T follicular helper cell (primary cell): ENCODE measurements at places on chromosomes 6 and 20.

GRCh38 chr20:19112828-19113227 is 99.6 kb upstream of the SLC24A3 start:
- no peak for DNase-seq

DNA sequence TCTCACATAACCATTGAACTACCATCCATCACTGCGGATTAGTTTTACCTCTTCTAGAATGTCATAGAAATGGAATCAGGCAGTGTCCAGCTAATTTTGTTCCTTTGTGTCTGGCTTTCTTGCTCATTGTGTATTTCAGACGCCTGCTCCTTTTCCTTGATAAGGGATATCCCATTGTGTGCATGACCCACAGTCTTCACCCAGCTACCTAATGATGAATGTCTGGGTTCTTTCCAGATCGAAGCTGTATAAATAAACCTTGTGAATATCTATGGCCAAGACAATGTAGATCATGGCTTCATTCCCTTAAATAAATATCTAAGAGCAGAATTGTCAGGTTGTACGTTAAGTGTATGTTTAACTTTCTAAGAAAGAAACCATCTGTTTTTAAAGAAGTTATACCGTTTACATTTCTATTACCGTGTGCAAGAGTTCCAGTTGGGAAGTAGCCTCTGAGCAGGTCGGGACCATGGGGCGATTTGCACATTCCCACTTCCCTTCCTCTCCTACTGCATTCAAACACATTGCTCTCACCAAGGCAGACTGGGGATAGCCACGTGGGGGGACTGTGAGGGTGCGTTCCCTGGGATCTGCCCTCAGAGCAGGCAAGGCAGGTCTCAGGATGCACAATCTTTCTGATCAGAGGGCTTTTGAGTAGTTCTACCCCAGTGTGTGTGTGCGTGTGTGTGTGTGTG is 13.1 kb downstream of the CD93 start:
- DNase-seq: no peak

DNA sequence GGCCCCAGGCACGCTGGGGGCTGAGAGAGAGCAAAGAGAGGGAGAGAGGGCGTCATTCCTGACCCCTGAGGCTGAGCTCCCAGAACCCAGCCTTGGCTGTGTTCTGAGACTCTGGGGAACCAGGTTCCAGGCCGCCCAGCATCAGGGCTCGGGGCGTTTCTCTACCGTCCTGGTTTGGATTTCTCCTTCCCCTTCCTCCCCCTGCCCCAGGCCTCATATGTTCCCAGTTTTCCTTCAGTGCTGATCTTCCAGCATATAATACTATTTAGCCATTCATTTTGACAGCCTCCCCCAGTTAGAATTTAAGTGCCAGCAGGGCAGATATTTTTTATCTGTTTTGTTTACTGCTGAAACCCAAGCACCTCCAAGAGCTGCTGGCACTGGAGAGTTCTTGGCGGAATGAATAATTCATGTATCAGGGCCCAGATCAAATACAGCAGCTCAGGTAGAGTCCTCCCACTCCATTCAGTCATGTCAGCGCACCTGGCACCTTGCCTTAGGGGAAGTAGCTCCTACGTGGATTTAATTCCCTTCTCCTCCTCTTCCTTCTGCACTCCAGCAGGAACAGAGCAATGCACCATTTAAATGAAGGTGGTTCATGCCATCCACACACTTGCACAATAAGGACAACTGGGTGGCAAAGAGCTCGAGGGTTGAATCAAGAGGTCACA is 23.4 kb upstream of the FRMD1 start:
- no peak for DNase-seq

DNA sequence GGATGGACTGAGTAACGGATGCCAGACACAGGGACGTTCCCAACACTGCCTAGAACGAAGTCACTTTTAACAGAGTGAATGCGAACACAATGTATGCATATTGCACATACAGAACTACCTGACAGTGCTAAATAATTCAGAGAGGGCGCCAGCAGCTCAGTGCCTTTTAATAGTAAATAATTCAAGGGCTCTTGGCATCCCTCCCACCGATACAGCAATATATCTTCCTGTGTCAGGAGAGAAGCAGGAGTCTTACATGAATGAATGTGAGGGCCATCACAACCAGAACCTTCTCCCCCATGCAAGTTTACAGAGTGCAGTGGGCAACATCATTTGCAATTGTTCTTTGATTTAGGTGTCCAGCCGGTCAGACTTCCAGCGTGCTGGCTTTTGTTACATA is 88.4 kb upstream of the KCNG1 start:
- no peak for DNase-seq

DNA sequence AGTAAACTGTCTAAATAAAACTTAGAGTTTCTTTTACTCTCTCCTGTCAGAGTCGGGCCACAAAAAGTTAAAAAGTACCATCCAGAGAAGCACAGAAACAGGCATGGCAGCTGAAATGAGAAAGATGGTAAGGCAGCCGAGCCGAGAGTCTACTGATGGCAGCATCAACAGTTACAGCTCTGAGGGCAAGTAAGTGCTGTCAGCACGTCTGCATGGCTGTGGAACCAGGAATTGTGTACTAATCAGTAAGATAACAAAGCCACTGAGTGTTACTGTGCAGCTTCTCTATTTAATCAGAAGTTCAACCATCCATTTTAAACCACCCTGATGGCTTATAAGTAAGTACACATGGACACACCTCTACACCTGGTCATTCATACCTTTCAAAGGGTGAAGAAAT is 231.3 kb upstream of the KCNQ5 start:
- no peak for DNase-seq

DNA sequence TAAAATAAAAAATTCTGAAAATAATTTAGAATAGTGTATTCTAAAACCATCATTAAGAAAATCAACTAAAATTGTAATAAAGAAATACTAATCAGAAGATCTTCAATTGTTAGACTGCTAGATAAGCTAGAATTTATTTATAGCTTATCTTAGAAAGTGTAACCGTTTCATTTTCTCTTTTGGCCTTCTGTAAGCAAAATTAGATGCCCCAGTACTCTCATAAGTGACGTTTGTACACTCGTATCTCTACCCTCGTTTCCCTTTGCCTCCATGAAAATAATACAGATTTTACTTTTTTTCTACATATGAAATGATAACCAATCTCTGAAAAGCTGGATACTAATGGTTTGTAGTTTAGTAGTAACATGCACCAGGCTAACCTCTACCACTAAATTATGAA is 19.8 kb downstream of the DSE start:
- no peak for DNase-seq

- DNase-seq: no peak
Observed at GRCh38 chr20:8187740-8188139, 55.7 kb downstream of the PLCB1 start.

- no peak for DNase-seq
Observed at GRCh38 chr6:36563237-36563927, 16.1 kb upstream of the STK38 start.

DNA sequence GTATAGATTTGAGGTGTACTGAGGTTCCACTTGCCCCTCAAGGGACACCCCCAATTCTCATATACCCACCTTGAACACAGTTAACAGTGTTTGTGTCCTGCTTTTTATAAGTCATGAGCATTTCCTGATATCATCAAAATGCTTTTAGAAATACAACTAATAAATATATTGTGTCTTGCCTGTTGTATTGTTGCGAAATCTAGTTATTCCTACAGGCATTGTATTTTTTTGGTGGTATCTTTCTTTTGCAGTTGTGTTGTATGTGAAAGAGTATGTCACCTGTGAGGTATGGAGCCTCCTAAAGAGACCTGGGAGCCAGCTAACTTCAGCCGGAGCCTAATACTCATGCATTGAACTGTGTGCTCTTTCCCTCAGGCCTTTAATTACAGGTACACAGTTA is 40.7 kb downstream of the CDYL start:
- no peak for DNase-seq

GRCh38 chr20:59051666-59052185 is 9.1 kb upstream of the PRELID3B start:
- DNase-seq: no peak

DNA sequence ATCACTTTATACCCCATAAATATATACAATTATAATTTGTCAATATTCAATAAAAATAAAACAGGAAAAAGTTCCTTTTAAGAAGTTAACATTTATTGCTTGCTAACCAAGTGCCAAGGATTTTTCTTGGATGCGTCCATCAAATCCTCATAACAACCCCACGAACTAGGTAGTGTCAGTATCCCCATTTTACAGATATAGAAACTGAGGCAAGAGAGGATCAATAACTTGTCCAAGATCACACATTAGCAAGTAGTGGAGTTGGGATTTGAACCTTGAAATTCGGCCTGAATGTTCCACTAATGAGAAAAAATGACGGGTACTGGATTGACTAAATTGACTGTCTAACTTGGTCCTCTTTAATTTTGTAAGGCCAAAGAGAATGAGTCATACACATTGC is 5.7 kb upstream of the L3MBTL3 start:
- DNase-seq: no peak

DNA sequence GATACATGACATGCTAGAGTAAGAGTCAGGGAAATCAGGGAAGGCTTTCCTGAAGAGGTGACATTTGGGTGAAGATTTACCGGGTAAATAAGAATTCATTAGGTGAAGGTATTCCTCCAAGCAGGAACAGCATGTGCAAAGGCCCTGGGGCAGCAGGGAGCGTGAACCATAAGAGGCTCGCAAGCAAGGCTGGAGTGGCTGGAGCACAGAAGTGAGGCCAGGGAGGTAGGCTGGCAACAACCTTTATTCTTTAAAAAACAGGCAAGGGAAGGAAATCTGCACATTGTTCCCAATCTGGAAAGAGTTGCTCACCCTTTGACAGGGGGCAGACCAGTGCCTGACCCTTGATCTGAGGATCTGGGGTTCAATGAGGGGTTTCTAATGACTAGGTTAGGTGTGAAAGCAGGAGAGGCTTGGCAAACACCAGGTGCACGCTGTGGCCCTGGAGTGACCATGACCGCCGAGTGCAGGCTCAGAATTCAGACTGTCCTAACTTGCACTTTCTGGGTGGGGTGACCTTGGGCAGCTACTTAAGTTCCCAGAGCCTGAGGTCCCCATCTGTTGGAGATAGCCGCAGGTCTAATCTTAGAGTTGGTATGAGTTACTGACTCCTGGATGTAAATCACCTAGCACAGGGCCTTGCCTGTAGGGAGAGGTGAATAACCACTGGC is 1.9 kb downstream of the KIAA1755 start:
- DNase-seq: no peak

GRCh38 chr6:19895866-19896692 is 58.9 kb downstream of the ID4 start:
- DNase-seq: no peak

DNA sequence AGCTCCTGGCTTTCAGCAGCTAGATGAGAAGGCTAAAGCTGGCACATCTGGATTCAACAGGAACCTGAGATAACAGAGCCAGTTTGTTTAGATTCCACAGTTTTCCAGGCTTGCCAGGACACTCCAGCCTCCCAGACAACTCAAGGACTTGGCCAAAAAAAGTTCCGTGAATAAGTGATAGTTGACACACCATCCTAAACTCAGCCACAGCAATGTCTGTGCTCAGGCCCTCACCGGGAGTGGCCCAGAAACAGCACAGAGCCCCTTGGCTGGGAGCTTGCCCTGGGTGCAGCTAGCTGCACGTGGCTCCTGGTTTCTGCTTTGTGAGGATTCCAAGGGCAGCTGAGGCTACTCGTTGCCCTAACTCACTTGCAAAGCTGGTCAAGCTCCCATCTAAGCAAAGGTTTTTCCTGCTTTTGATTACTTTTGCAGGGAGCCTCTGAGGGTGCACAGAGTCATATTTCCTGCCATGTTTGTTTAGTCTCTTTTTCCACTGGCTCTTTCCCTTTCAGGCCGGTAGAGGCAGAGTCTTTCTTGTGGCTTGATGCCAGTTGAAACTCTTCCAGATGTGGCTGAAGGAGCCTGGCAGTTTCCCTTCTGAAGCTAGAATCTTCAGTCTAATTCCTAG is 118.3 kb upstream of the ECI2 start:
- DNase-seq: no peak

DNA sequence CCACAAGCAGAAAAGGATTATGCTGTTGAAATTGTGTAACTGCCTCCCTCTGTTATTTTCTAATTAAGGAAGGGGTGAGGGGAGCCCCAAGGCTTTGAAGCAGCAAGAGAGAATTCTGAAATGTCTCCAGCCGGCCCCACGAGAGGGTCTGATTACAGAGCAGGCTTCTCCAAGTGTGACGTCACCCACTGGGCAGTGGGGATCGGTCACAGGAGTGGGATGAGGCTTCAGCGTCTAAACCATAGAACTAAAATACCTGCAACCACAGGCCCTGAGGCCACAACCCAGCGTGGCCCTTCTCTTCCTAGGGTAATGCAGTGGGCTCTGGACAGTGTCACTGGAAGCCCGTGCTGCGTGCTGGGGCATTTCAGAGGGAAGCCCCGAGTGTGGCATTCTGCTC is 38.6 kb upstream of the APCDD1L start:
- DNase-seq: no peak

DNA sequence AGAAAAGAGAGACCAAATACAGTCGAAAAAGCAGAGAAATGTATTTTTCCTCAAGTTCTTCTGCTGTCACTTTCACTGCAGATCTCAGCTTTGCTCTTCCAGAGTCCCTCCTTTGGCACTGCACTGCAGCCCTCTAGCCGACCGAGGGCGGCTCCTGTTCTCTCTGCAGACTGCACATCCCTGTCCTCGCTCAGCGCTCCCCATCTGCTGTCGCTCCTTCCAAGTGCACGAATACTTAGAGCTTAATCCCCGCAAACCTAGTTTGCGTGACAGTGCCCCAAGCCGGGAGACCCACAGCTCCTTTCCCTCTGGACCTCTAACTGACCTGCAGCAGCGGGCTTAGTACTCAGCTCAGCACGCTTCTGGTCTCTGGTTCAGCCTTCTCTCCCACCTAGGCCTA is 15.2 kb downstream of the RPP21 start:
- no peak for DNase-seq

DNA sequence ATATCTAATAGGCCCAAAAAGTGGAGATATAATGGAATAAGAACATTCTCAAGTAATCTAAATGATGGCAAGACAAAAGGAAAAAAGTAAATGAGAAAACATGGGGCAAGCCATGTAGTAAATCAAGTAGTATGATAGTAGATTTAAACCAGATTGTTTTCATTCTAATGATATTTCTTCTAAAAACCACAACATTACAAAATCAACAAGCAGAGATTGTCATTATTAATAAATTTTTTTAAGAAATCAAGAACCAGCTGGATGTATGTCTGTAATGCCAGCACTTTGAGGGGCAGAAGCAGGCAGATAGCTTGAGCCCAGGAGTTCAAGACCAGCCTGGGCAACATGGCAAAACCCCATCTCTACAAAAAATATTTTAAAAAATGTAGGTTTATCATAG is 155.0 kb downstream of the RNGTT start:
- DNase-seq: no peak

GRCh38 chr20:61924211-61924857 is 141.3 kb downstream of the TAF4 start:
- no peak for DNase-seq
